Nephron progenitor cell (in vitro differentiated cells): ENCODE measurements at places on chromosomes 6 and 20.

- DNase-seq, result no peak
Measured at GRCh38 chr6:117955684-117956256, 48.7 kb downstream of the SLC35F1 start.

DNA sequence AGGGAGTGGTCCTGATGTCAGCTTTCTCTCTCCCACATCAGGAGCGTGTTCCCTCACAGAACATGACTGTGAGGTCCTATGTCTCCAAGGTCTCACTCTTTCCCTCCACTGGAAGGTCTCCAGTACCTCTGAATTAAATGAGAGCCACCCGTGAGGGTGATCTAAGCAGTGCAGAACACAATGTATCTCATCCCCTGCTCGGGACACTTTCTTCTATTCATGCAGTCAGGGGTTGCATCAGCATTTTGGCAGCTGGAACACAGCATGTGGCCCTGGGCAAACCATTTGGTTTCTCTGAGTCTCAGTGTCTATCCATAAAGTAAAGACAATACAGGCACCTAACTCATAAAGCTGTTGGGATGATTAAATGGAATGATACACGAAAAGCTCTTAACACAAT is 34.2 kb downstream of the MAFB start:
- DNase-seq, result no peak

- no peak for DNase-seq
Measured at GRCh38 chr20:64071341-64072332, 7.7 kb downstream of the RGS19 start.

DNA sequence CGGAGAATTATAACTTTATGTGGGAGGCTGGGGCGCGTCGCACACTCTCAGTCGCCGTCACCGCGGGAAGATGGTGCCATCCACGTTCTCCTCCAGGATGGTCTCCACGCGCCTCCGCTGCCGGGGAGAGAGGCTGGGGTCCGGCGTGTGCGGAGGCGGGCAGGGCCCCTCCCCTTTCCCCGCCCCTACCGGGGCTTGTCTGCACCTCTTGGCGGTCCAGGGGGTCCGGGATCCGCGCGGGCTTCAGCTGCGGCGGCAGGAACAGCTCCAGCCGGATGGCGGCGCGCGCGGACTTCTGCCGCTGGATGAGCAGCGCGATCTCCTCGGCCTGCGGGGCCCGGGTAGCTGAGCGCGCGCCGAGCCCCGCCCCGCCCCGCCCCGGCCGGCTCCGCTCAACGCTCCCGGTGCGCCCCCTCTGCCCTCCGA is 807 bp downstream of the LKAAEAR1 start:
- peak; percentile 91 for DNase-seq
